Activated CD8-positive, alpha-beta T cell treated with anti-CD3 and anti-CD28 coated beads, Interleukin-2, amount 10 ng/mL, durations not matched to agents 7 days and 5 days (primary cell): ENCODE measurements at places on chromosomes 3 and 15. TPM values are rescaled to one million over a fixed set of nuclear protein-coding genes. Genes with fewer than 3 reads are reported as not detected.

DNA sequence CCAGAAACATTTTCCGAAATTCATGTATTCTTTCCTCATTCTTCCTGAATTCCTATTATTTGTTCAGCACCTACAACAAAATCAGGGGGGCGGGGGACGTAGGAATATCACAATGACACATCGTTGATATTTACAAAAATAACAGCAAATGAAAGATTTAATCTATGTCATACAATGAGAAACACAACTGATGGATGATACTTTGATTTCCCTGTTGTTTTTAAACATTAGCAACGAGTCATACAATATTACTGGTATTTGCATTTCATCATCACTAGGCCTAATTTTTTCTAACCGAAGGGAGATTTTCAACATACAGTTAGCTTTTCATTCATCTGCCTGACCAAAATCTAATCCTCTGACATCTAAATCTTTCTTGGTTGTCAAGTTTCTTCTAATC, 45.3 kb upstream of the INO80 start:
- H3K4me1 ChIP-seq, result peaks cover 16% of the 10 kb centered on the region
- H3K4me3 ChIP-seq, result no peak overlapping the region
- H3K36me3 ChIP-seq, result no peaks in the 10 kb centered on the region
- H3K27ac ChIP-seq, result no peak overlapping the region

GRCh38 chr15:58232281-58233065, 94.3 kb downstream of the AQP9 start:
- no peak overlapping the region for H3K27ac ChIP-seq
- peaks cover 15% of the 10 kb centered on the region for H3K4me1 ChIP-seq
- no peak overlapping the region for H3K4me3 ChIP-seq
- H3K36me3 ChIP-seq, result no peaks in the 10 kb centered on the region

DNA sequence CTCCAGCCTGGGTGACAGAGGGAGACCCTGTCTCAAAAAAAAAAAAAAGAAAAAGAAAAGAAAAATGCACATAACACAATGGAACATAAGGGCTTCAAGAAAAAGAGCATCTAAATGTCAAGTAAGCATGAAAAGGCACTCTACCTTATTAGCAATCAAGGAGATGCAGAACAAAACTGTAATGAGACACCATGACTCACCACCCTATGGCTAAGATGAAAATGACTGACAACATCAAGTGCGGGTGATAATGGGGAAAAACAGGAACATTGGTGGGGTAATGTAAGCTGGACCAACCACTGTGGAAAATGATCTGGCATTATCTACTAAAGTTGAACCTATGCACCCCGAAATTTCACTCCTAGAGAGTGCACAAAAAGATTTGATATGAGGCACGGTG, 19.6 kb upstream of the NSMCE3 start:
- DNase-seq, result no peak
- no peak overlapping the region for H3K4me3 ChIP-seq
- H3K27me3 ChIP-seq, result peaks cover 13% of the 10 kb centered on the region
- no peaks in the 10 kb centered on the region for H3K36me3 ChIP-seq

DNA sequence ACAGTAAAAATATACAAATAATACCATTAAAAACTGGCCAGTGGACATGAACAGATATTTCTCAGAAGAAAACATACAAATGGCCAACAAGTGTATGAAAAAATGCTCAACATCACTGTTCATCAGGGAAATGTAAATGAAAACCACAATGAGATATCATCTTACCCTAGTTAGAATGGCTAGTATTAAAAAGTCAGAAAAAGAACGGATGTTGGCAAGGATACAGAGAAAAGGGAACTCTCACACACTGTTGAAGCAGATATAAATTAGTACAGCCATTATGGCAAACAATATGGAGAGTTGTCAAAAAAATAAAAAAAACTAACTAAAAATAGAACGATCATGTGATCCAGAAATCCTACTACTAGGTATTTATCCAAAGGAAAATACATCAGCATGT, 222.7 kb upstream of the NAALADL2 start:
- no peak overlapping the region for H3K4me3 ChIP-seq
- no peak overlapping the region for H3K27ac ChIP-seq
- no peak for DNase-seq
- H3K27me3 ChIP-seq, result no peaks in the 10 kb centered on the region
- no peaks in the 10 kb centered on the region for H3K4me1 ChIP-seq

DNA sequence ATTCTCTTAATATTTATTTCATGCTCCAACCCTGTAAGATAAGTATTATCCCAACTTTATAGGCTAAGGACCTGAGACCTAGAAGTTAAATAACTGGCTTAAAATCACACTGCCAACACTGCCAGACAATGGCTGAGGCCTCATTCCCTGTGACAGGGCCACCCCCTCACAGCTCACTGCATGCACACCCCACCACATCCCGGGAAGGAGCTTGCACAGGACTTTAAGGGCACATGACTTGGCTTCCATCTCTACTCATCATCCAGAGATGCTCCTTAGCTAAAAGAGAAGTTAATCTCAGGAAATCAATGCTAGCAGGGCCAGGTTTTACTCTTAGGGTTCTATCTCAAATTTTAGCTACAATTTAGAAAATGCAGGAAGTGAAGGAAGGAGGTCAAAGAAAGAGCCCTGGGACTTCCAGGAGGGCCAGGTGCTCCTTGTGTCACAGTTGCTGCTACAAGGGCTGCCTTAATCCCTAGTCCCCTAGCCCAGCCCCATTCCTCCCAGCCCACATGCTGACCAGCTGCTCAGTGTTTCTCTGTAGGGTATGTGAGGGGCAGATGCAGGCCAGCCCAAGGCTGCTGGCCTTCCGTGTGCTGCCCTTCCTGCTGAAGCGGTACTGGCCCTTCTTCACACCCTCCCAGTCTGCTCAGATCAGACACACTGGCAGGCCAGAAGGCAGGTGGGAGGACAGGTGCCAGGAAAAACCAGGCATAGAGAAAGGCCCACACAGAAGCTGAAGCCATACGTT, 53.5 kb downstream of the WWTR1 start:
- H3K27ac ChIP-seq, result no peak overlapping the region
- no peak overlapping the region for H3K4me3 ChIP-seq
- no peaks in the 10 kb centered on the region for H3K27me3 ChIP-seq
- H3K4me1 ChIP-seq, result no peaks in the 10 kb centered on the region
- DNase-seq, result no peak

DNA sequence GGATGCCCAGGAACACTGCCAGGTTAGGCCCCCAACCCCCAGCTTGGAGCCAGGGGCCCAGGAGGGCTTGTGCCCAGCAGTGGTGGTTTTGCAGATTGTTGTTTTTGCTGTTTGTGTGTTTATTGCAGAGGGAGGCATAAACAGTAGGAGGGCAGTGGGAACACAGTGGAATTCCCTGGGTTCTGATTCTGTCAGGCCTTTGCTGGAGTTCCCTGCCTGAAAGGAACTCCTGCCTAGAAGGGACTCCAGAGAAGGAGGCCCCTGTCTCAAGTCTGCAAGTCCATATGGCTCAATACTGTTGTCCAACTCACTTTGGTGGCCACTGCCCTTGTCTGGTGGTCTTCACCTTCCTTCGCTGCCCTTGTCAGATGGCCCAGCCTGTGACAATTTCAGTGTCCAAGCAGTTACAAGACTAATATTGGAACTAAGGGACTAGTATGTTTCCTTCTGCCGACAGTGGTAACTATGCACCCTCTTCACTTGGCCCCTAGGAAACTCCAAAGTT, 47.4 kb upstream of the RAB6B start:
- H3K4me3 ChIP-seq, result no peak overlapping the region
- DNase-seq, result no peak
- no peak overlapping the region for H3K27ac ChIP-seq
- H3K4me1 ChIP-seq, result peaks cover 25% of the 10 kb centered on the region

DNA sequence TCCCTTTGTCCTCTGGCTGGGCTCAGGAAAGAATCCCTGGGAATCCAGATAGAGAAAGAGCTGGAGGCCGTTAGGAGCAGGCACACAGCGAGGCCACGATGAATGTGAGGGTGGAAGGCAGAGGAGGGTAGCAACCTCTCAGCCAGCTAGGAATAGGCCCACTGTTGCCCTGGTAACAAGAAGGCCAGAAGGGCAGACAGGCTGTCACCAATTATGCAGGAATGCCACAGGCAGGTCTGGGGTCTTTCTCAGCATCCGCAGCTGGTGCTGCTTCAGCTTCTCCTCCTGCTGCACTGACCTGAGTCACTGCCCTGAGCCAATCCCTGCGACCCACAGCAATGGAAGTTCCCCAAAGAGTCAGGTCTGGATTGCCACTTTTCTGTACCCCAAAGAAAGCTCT, 62.8 kb upstream of the C3orf80 start:
- DNase-seq, result no peak
- no peak overlapping the region for H3K27ac ChIP-seq
- peaks cover 14% of the 10 kb centered on the region for H3K27me3 ChIP-seq
- no peaks in the 10 kb centered on the region for H3K4me1 ChIP-seq
- no peak overlapping the region for H3K4me3 ChIP-seq

GRCh38 chr15:84934942-84935729, 46.5 kb upstream of the PDE8A start:
- H3K36me3 ChIP-seq, result no peaks in the 10 kb centered on the region
- peaks cover 2% of the 10 kb centered on the region for H3K4me1 ChIP-seq
- DNase-seq, result no peak
- H3K27me3 ChIP-seq, result peaks cover 13% of the 10 kb centered on the region
- H3K4me3 ChIP-seq, result no peak overlapping the region

DNA sequence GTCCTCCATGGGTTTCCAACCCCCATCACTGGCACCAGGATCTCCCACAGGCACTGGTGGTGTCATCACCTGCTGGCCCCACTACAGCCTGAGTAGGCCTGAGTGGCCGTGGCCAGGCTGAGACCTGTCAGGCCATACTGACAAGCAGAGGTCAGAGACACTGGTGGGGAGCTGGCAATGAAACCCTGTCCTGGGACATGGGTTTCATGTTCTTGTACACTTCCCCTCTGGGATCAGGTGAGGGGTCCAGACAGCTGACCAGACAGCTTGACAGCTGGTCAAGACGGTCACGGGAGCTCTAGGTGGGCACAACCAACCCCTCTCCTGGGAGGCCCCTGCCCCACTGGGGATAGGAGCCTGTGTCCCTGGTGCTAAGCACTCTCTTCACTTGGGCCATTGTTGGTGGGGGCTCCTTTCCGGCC, 13.1 kb downstream of the ZBTB47 start:
- no peaks in the 10 kb centered on the region for H3K4me1 ChIP-seq
- no peak overlapping the region for H3K27ac ChIP-seq
- H3K36me3 ChIP-seq, result no peaks in the 10 kb centered on the region
- no peak overlapping the region for H3K4me3 ChIP-seq

DNA sequence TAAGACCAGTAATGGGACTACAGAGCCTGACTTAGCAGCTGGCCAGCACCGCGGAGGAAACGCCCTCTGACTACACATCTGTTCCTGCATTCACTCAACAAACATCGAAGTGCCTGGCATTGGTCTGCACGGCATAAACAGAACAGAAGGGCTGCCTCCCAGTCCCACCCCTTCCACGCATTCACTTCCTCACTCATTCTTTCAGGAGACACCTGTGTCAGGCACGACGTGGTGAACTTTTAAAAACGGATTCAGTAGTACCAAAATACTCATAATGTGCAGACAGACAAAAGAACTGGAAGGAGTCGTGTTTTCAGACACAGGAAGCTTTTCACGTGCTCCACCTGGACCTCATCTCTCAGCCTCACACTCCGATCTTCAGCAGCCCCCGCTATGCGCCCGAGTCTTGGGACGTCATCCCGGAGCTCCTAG, 123.3 kb downstream of the XXYLT1 start:
- peak; percentile 69 for DNase-seq
- H3K4me1 ChIP-seq, result peaks cover 41% of the 10 kb centered on the region
- peak overlapping the region; percentile 14 for H3K27ac ChIP-seq
- no peaks in the 10 kb centered on the region for H3K27me3 ChIP-seq

- no peak overlapping the region for H3K27ac ChIP-seq
- H3K4me3 ChIP-seq, result no peak overlapping the region
Measured at GRCh38 chr3:156256945-156257344, 136.6 kb downstream of the KCNAB1 start.

The TGM5 gene
- total RNA-seq, result 0.37 TPM

The CORO2B gene
- total RNA-seq, result not detected
